NCI-H2029 treated with DMSO at 0.1 percent for 48 hours (cell line): ENCODE measurements at places on chromosomes 7 and 10.

- DNase-seq: no peak
These were observed 14.3 kb downstream of the TMEM273 start for GRCh38 chr10:49173853-49174252.

GRCh38 chr7:51158742-51159445, 157.7 kb downstream of the COBL start:
- DNase-seq: no peak

DNA sequence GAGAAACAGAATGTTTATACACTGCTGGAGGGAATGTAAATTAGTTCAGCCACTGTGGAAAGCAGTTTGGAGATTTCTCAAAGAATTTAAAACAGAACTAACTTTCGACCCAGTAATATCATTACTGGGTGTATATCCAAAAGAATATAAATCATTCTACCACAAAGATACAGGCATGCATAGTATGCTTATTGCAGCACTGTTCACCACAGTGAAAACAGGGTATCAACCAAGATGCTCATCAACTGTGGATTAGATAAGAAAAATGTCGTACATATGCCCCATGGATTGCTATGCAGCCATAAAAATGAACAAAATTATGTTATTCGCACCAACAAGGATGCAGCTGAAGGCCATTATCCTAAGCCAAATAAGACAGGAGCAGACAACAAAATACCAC, 343.1 kb upstream of the KCND2 start:
- DNase-seq: no peak

- DNase-seq: no peak
These were observed 488.0 kb upstream of the STEAP1 start for GRCh38 chr7:89666136-89666835.

- DNase-seq: no peak
These were observed 162.9 kb upstream of the PRSS58 start for GRCh38 chr7:142420554-142421362.

DNA sequence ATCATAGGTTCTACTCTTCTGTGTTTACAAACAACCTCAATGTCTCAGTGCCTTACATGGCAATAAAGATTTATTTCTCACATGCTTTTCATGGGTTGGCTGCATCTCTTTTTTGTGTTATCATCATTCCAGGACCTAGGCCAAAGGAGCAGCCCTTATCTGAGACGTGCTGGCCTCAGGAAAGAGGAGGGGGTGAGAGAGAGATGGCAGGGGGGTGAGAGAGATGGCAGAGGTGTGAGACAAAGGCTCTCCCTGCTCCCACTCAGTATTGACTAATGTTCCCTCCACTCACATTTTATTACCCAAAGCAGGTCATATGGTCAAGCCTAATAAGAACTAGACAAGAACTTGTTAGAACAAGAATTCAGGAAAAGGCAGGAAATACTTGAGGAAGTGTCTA, 120.1 kb upstream of the PRR15 start:
- DNase-seq: no peak

- no peak for DNase-seq
These were observed 61.0 kb upstream of the INSYN2A start for GRCh38 chr10:127257395-127257794.

GRCh38 chr10:17455015-17455520, 673 bp upstream of the ST8SIA6 start:
- no peak for DNase-seq

GRCh38 chr7:5526100-5526905, 102.7 kb upstream of the TNRC18 start:
- DNase-seq: no peak

DNA sequence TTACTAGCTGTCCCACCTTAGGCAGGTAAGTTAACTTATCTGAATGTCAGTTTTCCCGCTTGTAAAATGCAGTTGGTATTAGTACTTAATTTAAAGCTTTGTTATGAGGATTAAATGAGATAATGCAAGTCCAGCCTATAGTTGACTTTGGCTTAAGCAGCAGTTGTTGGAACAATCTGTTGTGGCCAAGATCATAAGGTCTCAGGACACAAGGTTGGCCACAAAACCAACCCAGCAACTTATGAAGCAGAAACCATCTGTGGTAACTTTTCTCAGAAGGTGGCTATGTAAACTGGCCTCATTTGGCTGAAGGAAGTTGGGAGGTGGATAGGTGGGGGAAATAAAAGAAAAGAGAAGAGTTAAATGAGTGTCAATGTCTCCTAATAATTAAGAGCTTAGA, 29.4 kb downstream of the ENTPD1 start:
- no peak for DNase-seq

DNA sequence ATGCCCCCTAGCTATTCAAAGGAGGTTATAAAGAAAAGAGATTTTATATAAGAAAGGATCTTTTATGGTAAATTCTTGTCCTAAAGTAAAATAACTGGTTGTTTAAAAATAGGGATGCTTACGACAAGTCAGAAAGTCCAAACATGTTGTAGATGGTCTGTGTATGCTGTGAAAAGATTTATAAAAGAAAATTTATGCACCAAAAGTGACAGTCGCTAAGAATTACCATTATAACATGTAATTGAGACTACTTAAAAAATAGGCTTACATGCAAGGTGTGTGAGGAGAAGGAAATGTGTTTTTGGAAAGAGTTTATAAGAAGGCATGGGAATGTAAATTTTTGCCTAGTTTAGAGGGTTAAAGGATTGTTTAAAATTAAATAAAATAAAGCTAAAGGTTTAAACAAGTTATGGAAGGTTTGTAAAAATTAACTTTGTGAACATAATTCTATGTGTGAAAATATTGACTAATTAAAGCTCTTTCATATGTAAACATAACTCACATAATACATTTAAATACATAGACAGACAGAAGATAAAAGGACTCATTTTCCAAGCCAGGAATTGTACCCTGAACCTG, 118.5 kb downstream of the LYZL1 start:
- DNase-seq: no peak

DNA sequence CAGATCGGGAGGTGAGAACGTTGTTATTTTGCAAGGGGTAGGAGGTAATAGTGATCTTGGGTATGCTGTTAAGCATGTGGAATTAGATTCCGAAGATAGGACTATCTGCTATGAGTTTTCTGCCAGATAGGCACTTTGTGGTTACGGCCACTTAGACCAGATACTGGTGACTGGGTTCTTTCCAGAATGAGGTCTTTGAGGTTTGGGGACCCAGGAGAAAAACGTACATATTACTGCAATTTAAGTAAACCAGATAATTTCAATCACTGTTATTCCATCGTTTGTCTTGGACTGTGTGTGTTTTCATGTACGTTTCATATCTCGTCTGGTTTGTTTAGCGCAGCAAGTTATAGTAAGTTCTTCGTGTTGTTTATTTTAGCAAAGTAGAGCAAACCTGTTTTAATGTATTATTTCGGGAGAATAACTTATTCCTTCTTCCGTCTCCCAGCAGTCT, 312 bp downstream of the ARL4A start:
- no peak for DNase-seq

- no peak for DNase-seq
These were observed 35.0 kb downstream of the COL13A1 start for GRCh38 chr10:69836731-69837030.

GRCh38 chr10:63713191-63714144, 192.3 kb downstream of the REEP3 start:
- DNase-seq: no peak

DNA sequence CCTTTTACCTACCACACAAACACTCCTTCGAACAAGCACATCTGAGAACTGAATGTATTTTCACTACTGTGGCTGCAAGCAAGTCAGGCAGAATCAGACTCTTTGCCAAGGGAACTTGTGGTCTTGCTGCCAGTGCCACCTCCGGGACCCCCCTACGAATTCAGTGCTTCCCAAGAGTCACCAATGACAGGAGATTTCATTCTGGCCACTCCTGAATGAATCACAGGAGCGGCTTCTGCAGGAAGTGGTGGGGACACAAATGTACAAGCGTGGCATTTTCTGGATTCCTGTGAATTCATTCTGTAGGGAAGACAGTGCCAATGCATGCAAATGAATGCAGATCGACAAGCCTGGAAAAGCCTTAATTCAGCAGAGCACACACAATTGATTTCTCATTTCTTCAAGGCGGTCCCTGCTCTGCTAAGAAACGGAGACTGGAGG, 161.2 kb downstream of the CAMK1D start:
- no peak for DNase-seq

DNA sequence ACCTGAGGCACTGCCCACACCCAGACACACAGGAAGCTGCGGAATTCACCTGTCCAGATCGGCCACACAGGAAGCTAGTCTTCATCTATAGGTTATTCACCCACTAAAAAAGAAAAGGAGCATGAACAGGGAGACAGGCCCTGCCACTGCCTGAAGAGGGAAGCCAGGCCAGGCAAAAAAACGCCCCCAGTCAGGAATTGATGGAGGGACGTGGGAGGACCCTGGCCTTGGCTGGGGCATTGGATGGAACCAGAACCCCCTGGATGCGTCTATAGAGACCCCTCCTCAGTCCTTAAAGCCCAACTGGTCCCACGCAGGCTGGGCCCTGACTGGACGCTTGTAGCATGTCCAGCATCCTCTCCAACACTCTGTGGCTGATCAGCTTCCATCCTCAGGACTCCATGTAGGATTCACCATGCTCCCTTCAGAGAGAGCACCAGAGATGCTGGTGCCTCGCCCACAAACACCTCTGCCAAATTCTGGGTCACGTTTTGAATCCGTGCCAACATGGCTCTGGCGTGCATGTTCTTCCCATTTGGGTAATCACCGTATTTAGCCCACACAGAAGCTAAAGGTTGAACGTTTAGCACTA, 259.3 kb upstream of the TCERG1L start:
- no peak for DNase-seq

- DNase-seq: no peak
These were observed 25.6 kb upstream of the TMEM26 start for GRCh38 chr10:61478621-61479312.

GRCh38 chr10:13184730-13185514, 23.6 kb downstream of the MCM10 start:
- peak; percentile 58 for DNase-seq

DNA sequence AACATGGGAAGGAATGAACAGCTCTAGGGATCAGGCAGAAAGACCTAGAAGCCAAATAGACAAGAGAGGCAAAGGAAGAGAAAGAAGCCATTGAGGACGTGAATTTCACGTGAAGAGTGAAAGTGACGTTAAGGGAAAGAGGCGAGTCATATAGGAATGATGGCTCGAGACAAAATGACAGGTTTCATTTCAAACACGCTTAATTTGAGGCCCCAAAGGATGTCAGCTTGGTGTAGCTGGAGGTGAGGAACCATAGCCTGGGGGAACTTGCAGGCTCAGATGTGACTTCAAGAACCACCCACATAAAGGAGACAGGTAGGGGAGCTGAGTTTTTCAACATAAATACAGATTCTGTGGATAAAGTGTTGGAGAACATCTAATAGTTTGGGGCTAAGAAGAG, 84.3 kb upstream of the ATP6V0A4 start:
- no peak for DNase-seq
